ENCODE measurements at places on chromosomes 5 and 9. TPM values are rescaled to one million over a fixed set of nuclear protein-coding genes. Genes with fewer than 3 reads are reported as not detected.

The GDA gene
- total RNA-seq: 3.1 TPM

The SOHLH1 gene
- total RNA-seq: not detected

The CCDC180 gene
- 1.7 TPM for total RNA-seq

- no peak for DNase-seq
Observed at GRCh38 chr9:28801144-28801799, 1228.0 kb upstream of the C9orf72 start.

DNA sequence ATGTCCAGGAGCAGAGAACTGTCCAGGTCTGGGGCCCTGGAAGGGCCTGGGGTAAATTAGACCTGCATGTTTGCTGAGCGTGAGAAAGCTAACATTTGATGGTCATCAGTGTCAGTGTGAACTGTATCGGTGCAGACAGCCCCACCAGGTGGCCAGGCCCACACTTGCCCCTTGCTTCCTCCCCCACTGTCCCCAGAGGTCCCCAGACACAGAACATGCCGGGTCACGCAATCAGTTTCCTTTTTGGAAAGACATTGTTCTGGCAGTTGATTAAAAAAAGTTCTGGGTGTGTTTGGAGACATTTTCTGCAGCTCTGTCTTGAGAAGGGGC lies 1.5 kb downstream of the NKD2 start:
- no peak for DNase-seq

DNA sequence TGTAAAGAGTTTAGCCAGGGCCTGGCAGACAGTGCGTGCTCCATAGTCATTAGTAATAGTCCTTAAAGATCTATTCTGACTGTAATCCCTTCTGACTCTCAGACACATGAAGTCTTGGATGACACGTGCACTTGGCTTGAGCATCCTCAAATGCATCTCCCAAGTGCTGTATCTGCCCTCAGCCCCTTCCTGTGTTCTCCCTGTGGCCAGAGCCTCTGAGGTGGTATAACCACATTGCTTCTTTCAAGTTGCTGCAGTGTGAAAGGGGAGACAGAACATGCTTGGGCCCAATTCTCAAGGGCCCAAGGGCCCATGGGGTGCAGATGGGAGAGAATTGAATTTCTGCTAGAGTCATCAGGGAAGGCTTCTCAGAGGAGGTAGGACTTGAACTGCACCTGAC lies 30.1 kb upstream of the HAND1 start:
- DNase-seq: no peak

All from Right ventricle myocardium inferior (tissue), 1 donor.